ENCODE measurements at places on chromosomes 12 and 14.

DNA sequence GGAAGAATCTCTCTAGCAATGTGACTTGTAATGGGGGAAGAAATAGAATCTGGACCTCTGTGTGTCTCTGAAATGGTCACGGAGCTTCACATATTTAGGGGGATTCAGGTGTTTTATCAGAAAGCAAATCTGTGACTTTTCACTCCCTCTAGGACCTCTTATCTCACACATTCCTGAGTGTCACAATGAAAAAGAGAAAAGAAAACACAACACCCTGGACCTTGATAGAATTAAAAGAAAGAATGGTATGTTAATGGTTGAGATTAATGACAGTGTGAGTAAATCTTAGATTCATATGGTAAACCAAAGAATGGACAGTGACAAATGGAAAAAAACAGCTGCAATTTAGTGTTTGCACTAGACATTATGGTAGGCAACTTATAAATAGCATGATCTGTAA is 68.5 kb downstream of the PKP2 start:
- no peak for DNase-seq

DNA sequence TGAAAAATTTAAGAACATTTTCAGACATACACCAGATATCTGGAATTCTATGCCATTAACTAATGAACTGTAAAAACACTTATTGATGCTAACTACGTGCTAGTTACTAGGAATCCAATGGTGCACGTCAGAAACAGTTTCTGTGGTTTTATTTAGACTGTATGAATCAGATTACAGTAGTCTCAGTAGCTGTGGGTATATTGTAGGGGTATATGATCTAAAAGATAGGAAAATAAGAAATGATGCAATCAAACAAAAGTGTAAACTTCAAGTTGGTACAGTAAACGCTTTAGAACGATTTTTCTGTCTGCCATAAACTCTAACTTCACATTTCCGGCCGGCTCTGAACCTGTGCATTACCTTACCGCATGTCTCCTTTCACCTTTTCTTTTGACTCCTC is 2.3 kb downstream of the ABCC9 start:
- DNase-seq = no peak

DNA sequence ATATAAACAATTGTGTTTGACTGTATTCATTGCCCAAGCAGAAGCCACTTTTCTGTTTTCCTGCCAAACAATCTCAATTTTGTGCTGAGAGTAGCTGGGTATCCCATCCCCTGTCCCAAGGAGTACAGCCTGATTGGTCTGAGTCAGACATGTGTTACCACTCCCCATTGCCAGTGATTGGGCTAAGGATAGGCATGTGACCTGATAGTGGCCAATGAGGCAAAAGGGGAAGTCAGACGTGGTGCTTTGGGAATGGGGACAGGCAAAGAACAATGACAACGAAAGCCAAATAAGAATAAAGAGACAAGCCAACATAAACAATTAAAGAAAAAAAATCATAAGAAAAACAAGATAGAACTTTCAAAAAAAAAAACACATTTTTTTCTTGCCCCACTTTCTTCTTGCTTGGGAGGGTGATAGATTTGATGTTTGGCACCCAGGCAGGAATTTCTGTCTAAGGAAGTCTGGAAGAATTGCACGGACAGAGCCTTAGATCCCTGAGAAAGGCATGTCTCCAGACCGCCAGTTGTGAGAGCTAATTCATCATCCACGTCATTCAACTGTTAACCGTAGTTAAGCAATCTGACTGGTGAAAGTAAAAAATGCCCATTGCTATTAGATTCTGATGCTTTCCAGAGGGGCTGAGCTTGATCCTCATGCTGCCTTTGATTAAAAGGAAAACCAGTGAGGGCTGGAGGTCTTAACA is 626.6 kb upstream of the TMEM132C start:
- no peak for DNase-seq

GRCh38 chr14:26401179-26401968 is 196.5 kb downstream of the NOVA1 start:
- no peak for DNase-seq

DNA sequence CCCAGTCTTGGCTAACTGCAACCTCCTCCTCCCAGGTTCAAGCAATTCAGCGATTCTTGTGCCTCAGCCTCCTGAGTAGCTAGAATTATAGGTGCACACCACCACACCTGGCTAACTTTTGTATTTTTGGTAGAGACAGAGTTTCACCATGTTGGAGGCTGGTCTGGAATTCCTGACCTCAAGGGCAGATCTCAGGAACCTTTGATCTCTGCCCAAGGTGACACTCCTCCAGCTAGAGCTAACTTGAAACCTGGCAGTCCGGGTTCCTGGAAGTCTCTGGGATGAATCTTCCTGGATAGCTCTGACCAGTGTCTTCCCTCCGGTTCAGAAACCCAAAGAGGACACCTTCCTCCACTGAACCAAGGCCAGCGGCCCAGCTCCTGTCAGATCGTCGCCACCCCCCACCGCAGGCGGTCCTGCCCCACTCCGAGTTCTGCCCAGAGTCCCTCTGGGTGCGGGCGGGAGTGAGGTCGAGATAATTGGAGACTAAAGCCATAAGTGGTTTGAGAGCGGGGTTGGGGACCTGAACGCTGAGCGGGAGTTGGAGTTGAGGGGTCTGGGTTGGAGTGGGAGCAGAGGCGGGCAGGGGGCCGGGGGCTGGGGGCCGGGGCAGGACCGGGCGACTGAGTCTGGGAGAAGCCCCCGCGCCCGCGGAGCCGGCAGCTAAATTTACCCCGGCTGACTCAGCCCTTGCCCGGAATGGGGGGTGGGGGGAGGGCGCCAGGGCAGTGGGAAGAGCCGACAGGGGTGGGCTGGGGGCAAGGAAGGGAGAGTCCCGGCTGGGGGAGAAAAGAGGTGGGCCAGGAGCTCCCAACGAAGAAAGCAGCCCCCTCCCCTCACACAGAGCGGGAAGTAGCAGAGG is 4.7 kb downstream of the DDN start:
- no peak for DNase-seq

DNA sequence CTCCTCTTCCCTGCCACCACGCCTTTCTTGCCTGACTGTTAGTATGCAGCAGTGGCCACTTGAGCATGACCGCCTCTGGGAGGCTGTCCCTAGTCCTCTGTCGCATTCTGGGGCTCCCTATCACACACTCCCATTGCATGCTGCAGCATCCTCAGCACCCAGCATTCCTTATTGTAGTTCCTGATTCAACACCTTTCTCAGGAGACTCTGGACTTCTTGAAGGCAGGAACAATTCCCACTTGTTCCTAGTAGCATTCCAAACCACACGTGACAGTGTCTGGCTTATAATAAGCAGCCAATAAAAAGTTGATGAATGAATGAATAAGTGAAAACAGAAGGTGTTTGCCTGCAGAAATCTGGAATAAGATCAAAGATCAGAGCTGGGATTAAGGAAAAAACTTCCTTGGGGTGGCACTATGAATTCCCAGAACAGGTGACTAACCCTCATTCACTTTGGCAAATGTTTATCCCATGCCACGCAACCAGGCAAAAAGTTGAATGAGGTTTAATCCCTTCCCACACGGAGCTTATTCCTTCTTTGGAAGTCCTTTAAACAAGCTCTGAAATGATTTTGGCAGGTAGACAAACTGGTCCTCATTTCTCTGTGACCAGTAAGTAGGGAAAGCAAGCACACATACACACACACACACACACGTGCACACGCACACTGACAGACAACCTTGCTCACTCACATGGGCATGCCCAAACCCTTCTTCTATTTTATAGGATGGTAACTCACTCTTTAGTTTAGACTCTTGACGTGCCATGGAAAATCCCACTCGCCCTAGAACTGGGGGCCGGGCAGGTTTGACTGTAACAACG is 26.5 kb downstream of the NTF3 start:
- no peak for DNase-seq

- peak; percentile 68 for DNase-seq
These were observed 972 bp downstream of the SAMD4A start for GRCh38 chr14:54567639-54568561.

DNA sequence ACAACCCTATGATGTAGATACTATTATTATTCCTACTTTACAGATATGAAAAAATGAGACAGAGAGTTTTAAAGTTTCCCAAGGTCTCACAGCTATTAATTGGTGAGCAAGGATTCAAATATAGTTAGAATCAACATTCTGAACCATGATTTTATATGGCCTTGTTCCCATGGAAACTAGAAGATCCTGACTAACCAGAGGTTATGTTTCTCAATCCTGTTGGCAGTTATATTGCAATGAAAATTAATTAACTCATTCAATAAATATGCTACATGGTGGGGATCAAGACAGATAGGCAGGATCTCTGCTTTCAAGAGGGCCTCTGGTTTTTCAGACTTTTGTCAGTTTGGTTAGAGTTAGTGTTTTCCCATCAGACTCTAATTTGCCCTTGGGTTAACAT is 9.3 kb upstream of the FUT8 start:
- DNase-seq = no peak

- no peak for DNase-seq
These were observed 27.5 kb upstream of the INSM2 start for GRCh38 chr14:35506461-35506860.

- peak; percentile 84 for DNase-seq
These were observed 37.6 kb upstream of the BCL2L14 start for GRCh38 chr12:12032851-12033797.

- no peak for DNase-seq
These were observed 116.7 kb upstream of the MYL2 start for GRCh38 chr12:111037047-111037446.

- DNase-seq = no peak
These were observed 31.9 kb downstream of the MMAB start for GRCh38 chr12:109541413-109541726.

DNA sequence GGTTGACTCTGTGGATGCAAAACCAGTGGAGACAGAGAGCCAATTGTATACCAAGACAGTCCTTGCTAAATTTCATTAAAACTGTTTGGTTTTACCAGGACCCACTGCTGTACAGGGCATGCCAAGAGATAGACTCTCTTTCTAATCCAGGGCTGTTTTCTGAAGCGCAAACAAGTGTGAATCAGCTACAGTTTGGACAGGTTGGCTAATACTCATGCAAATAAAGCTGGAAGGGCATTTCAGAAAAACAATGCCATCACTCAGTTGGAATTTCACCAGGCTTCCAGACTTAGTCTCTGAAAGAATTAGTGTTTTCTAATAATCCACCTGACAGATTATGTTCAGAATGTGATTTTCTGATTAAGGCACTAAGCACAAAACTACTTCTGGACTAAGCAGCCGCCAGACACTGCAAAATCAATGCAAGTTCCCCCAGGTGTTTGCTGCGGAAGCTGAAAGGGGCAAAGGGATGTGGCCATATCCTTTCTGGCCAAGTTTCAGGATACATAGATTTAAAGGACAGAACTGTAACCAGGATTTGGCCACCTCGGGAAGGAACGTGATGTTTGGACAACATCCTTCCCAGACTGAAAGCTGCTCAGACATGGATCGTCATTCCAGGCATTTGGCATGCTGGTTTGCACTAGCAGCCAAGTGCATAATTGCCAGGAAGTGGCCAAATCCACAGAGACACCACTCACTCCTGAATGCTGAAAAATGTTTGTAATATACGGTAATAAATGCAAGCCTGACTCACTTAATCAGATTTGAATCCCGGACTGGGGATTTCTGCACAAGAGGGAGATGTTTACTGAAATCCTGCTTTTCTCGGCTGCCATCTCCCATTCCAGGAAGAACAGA is 32.0 kb upstream of the CDKN3 start:
- DNase-seq = no peak

DNA sequence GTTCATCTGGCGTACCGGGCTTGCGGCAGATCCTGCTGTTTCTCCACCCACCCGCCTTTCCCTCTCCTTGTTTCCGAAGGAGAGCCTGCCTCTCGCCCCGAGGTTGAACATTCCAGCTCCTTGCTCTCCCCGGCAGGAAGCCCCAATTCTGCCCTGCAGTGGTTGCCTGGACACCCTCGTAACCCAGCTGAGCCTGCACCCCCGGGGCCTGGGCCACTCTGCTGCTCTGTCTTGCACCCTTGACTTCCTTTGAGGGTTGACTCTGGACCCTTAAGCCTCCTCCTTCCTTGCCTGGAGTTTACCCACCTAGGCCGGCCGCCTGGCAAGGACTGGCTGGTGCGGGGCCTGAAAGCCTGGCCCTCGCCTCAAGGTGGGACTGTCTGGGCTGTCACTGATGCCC is 25.8 kb upstream of the NCOR2 start:
- no peak for DNase-seq

DNA sequence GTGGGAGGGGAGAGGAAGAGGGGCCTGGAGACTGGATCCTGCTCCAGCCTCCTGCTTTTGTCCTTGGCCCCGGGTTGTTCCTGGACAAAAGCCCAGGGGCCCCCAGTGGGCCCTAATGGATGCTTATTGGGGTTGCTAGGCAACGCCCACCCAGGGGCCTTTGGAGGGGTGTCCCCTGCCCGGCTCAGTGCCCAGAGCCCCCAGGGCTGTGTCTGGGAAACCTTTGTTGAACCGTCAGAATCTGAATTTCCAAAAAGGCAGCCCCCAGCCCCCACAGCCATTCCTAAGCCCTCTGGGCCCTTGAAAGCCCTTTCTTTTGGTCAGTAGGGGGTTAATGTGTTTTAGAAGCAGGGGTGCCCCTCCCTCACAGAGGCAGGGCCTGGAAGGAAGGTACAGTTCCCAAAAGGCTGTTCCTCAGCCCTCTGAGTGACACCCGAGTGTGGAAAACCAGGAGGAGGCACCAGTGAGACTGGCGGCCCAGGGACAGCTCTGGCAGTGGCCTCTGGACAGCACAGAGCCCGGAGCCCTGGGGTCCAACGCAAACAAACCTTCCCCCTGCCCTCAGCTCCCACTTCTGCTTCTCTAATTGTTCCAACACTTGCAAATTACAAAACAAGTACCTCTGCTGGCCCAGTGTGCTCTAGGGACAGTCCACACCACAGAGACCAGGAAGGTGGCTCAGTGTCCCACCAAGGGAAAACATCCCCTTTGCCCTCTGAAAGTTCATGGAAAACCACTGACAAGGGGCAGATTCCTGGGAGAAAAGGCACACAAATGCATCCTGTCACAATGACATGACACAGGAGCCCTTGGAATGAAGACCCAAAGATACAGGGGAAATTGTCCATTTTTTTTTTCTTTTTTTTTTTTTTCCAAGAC is 19.4 kb downstream of the HHIPL1 start:
- DNase-seq = no peak

DNA sequence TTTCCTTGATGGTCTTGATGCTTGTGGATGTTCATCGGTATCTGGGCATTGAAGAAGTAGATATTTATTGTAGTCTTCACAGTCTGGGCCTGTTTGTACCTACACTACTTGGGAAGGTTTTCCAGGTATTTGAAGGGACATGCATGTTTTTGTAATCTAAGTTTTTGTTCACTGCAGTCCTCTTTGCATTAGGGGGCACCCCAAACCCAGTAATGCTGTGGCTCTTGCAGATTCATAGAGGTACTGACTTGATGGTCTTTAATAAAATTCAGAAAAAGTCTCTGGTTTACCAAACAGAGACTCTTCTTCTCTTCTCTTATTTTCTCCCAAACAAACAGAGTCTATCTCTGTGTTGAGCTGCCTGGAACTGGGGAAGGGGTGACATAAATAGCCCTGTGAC is 150.9 kb upstream of the SLC16A7 start:
- no peak for DNase-seq

- no peak for DNase-seq
These were observed 57.2 kb downstream of the PIWIL1 start for GRCh38 chr12:130394906-130395305.

DNA sequence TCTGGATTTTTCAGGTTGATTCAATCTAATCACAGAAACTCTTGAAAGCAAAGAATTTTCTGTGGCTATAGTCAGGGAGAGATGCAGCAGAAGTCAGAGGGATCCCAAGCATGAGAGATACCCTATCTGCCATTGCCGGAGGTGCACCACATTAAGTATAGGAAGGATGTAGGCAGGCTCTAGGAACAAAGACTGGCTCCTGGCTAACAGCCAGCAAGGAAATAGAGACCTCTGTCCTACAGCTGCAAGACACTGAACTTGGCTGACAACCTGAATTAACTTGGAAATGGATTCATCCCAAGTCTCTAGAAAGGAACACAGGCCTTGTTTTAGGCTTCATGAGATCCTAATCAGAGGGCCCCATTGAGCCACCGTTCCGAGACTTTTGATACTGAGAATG is 364.9 kb upstream of the FLRT2 start:
- no peak for DNase-seq
